ENCODE measurements at places on chromosomes 7 and 10.
A peak's percentile ranks its signal among the peaks of the same experiment; 100 is the strongest.

DNA sequence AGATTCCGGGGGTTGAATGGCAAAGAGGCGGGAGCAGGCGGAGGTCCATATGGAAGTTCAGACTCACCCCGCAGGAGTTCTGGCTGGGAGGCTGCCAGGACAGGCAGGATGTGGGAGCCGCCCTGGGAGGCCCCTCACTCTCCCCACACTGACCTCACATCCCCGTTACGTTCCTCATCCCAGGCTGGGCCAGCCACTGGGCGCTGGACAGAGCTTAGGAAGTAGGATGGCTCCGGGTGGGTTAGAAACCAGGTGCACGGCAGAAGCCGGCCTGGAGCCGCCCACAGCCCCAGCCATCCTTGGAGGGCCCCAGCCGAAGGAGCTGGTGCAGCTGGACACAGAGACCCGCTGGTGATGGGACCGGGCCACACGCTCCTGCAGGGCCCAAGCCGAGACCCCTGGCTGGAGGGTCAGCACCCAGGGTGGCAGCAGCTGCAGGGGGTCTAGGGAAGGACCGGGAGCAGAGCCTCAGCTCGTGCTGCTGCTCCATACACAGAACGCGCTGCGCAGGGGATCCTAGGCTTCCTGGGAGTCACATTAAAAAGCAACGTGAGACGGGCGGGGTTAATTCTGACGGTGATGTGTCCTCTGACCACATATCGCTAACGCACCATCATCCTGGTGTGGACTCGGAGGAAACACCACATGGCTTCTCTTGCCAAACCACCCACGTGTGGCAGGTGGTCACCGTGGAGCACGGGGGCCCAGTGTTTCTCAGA lies 98.6 kb upstream of the DIP2C start:
- no peak for DNase-seq

- DNase-seq = no peak
These were observed 64.4 kb upstream of the PDGFA start for GRCh38 chr7:584122-584465.

- no peak for DNase-seq
These were observed 896.9 kb upstream of the PHF14 start for GRCh38 chr7:10076660-10077300.

- no peak for DNase-seq
These were observed 1.3 kb downstream of the FAS start for GRCh38 chr10:88991899-88992320.

- no peak for DNase-seq
These were observed 68.4 kb upstream of the PALS2 start for GRCh38 chr7:24504836-24505235.

GRCh38 chr10:107733328-107734130 lies 569.0 kb upstream of the SORCS1 start:
- peak; percentile 1 for DNase-seq

DNA sequence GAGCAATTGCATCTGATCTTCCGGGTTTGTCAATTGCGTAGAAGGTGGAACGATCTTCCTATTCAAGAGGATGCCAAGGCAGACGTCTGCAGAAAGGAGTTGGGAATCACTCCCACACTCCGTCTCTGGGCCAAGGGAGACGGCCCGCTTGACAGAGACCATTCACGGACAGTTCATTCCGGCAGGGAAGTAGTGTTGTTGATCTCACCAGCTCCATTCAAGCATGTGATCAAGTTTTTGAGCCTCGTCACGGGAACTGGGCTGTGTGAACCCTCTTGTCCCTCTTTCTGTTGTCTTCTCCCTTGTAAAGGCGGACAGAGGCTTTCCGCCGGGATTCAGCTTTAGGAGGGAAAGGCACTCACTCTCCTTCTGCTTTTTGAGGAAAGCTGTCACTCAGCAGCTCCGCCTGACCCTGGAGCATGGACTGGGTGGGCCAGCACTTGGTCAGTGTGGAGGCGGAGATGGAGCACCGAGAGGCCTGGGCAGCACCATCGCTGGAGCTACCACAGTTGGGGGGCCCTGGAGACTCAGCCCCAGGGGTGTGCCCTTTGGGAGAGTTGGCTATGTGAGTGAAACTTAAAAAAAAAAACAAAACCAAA lies 44.9 kb downstream of the SPDYE5 start:
- no peak for DNase-seq

DNA sequence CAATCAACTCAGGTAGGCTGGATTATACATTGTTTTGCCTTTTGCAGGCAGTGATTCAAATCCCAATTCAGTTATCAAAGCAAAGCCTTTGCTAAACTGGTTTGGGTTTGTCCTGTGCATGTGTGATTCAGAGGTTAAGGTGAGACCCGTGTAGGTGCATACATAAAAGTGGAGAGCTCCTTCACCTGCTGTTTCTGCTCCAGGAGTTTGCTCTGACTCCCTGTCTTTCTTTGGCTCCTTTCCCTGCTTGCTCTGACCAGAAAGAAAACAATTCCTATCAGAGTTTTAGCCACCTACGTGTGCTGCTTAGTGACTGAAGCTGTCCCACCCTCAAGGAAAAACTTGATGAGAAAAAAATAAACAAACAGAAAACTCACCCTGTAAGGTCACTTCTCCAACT lies 101.1 kb downstream of the TPST1 start:
- DNase-seq = no peak

- no peak for DNase-seq
These were observed 14.5 kb upstream of the AKR1C2 start for GRCh38 chr10:5018134-5018533.

All from fibroblast of gingiva (primary cell).